ENCODE measurements at places on chromosomes 1 and 21. TPM values are rescaled to one million over a fixed set of nuclear protein-coding genes. Genes with fewer than 3 reads are reported as not detected.

Gene C1orf74
- 2.4 TPM for total RNA-seq

Gene TNNI3K
- not detected for total RNA-seq

Gene C4BPA
- not detected for total RNA-seq

Gene SPTA1
- 0.05 TPM for total RNA-seq

Gene MAP10
- total RNA-seq: 1.8 TPM

Gene APCS
- total RNA-seq: not detected

Gene MATN1
- under 0.01 TPM for total RNA-seq

Gene DAB1
- under 0.01 TPM for total RNA-seq

Gene ETV3L
- not detected for total RNA-seq

Gene NCF2
- not detected for total RNA-seq
